ENCODE measurements at places on chromosomes 13 and 19.

DNA sequence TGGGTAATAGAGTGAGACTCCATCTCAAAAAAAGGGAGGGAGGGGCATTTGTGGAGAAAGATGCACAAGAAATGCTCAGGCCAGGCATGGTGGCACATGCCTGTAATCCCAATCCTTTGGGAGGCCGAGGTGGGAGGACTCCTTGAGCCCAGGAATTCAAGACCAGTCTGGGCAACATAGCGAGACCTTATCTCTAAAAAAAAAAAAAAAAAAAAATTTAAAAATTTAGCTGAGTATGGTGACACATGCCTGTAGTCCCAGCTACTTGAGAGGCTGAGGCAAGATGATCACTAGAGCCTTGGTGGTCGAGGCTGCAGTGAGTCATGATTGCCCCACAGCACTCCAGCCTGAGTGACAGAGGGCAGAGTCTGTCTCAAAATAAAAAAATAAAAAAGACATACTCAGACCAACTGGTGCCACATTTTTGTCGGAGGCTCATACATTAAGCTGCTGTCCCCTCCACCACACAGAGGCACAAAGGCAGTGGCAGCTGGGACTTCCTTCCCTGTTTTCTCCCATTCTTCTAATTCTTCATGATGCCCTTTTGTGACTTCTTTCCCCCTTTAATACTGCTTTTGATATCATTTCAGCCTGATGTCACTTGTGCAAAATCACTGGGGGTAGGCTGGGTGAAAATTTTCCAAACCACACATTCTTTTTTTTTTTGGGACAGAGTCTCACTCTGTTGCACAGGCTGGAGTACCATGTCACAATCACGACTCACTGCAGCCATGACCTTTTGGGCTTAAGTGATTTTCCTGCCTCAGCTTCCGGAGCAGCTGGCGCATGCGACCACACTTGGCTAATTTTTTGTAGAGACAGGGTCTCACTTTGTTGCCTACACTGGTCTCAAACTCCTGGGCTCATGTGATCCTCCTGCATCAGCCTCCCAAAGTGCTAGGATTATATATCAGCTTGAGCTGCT lies 26.8 kb upstream of the CXCL17 start:
- DNase-seq: no peak

- DNase-seq: no peak
Measured at GRCh38 chr13:53005626-53006025, 23.0 kb upstream of the OLFM4 start.

GRCh38 chr19:34474233-34474989 lies 7.1 kb upstream of the WTIP start:
- no peak for DNase-seq

DNA sequence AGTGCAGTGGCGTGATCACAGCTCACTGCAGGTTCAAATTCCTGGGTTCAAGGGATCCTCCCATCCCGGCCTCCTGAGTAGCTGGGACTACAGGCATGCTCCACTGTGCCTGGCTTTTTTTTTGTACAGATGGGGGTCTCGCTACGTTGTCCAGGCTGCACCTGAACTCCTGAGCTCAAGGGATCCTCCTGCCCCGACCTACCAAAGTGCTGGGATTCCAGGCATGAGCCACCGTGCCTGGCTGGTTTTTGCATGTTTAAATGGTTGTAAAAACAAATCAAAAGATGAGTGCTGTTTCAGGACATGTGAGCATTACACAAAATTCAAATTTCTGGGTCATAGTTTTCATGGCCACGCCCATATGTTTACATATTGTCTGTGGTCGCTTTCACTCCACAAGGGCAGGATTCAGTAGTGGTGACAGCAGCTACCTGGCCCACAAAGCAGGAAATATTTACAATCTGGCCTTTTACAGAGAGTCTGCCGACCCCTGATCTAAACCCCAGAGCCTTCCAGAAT lies 5.3 kb downstream of the MATK start:
- DNase-seq: no peak

DNA sequence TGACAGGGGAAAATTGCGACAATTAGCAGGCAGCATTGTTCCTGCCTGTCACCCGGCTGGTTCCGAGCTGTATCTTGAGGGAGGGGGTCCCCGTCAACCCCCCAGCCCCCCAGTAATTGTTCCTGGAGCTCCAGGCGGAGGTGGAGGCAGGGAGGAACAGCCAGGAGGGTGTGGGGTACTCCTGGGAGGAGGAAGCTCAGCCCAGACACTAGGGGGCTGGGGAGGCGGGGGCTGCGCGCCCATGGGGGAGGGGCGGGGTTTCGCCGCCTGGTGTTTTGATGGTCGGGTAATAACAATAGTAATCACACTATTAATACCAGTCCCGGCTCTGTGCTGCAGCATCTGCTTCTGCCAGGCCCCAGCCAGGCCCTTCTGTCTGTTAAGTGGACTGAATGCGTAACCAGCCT lies 8.6 kb downstream of the NPAS1 start:
- no peak for DNase-seq

DNA sequence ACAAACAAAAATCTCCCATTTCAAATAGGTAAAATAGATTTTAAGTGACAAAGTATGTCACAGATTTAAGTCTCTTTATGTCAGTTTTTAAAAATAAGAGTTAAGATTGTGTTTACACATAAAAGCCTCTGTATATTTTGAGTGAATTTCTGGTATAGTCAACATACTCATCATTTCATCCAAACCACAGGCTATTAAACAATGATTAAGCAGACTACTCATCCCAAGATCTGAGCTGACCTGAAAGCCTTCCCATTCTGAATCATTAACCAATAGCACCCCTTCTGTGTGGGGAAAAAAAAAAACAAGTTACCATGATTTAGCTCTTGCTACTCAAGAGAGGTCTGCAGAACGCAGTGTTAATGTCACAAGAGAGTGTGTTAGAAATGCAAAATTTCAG lies 284.4 kb upstream of the NBEA start:
- DNase-seq: no peak

GRCh38 chr13:93388701-93389100 lies 162.1 kb downstream of the GPC6 start:
- no peak for DNase-seq

DNA sequence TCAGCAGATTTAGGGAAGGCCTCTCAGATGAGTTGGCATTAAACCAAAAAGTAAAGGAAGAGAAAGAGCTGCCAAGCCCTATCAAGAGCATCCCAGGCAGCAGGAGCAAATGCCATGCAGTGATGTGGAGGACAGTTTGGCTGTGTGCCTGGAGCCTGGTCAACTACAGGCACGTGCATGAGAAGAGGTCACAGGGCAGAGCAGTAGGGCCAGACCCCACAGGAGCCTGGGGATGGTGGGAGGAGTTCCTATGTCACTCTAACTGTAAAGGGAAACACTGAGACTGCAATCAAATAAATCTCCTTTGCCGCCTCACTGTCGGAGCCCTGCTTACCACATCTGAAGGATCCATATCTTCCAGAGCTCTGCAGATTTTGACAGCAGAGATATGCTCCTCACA lies 240.5 kb downstream of the ENOX1 start:
- DNase-seq: no peak

DNA sequence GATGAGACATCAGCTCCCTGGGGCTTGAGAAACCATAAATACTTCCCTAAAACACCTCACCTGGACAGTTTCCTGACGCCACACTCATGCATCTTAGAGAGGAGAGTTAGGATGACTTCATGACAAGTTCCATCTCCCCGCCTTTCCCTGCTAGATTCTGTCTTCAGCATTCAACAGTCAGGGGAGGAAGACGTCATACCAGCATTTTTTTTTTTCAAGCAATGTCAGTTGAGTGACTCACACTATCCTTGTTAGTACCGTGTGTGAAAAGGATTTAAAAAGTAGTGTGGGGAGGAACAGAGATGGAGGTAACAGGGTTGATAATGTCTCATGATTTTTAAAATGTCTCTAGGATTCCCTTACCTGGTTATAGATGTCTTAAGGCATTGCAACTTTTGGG lies at the start of gene OR7D2:
OR7D2 (plus strand) TSS at position 79 of the 400 bp plus-strand sequence. CDS start 6,803 bp downstream, outside the sequence.
- no peak for DNase-seq

- DNase-seq: peak; percentile 66
Measured at GRCh38 chr19:48398375-48399235, 5.1 kb downstream of the GRIN2D start.

DNA sequence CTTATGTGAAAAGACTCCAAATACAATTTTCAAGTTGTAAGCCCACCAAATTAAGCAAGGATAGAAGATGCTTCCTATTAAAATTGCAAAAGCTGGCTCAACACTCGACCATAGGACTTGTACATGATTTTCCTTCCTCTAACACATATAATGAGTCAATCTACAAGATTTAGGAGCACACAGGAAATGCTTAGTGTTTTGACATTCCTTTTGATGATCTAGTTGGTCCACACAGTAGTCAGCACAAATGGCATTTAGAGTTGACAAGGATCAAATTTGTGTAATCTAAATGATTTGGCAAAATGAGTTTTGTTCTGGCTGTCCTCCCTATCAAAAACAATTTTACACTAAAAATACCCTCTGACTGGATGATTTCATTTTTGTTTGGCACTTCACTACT lies 340.2 kb downstream of the DIAPH3 start:
- DNase-seq: no peak

GRCh38 chr13:113078902-113079780 lies 26.4 kb upstream of the F7 start:
- no peak for DNase-seq

- DNase-seq: no peak
Measured at GRCh38 chr13:97388373-97388772, 45.6 kb upstream of the RAP2A start.

GRCh38 chr13:50529154-50529882 lies 314.2 kb downstream of the DLEU7 start:
- DNase-seq: no peak

DNA sequence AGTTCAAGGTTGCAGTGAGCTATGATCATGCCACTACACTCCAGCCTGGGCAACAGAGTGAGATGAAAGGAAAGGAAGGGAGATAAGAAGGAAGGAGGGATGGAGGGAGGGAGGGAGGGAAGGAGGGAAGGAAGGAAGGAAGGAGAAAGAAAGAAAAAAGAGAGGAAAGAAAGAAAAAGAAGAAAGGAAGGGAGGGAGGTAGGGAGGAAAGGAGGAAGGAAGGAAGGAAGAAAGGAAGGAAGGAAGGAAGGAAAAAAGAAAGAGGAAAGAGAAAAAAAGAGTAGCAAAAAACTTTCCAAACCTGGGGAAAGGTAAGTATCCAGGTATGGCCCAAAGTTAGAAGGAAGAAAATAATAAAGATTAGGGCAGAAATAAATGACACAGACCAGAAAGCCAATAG lies 7.1 kb downstream of the ZFP14 start:
- no peak for DNase-seq

DNA sequence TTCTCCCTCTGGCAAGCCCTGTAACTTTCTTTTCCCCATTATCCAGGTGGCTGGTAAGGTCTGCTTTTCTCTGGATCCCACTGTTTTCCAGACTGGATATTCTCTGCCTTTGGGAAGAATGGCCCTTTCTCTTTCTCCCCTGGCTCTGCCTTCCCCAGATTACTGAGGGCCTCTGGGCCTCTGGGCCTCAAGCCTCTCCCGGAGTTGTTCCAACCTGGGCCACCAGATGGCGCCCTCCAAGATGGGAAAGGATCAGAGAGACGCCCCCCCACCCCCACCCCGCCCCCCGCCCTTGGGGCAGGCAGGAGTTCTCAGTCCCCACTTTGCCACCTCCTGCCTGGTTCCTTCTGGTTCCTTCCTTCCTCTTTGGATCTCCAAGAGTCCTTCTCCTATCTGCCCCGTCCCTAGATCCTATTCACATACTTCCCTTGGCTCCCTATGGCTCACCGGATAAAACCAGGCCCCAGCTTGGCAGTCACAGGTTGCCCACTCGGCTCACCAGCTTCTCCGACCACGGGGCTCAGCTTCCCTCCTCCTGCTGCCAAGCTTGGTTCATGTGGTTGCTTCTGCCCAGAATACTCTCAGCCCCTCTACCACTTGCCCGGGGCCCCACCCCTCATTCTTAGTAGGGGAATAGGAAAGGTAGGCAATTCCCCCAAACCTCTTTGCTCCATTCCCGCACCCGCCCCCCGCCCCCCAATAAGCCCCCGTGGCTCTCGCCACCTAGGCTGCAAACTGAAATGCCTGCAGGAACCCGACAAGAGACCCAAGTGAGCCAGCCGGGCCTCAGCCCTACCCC lies 13.1 kb downstream of the EPS8L1 start:
- peak; percentile 88 for DNase-seq

- DNase-seq: no peak
Measured at GRCh38 chr19:30558793-30559192, 186.6 kb downstream of the ZNF536 start.

- no peak for DNase-seq
Measured at GRCh38 chr13:76048131-76048530, 412.0 kb downstream of the LMO7 start.

DNA sequence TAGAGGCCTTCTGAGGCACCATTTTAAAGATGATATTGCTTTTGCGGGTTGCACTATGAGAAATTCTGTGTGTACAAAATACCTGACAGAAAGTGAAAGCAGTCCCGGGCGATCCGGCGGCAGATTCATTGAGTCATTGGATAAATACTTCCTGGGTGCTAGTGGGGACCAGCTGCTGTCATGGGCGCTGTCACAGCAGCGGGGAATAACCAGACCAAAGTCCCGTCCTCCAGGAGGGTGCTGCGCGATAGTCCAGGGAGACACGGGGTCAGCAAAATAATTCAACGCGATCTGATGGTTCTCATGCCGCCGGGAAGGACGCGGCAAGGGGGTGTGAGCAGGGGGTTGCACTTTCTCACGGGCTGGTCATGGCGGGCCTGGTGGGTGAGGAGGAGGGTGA lies 13.5 kb downstream of the ZFR2 start:
- no peak for DNase-seq

- no peak for DNase-seq
Measured at GRCh38 chr13:64075543-64076271, 2660.1 kb upstream of the PCDH20 start.

DNA sequence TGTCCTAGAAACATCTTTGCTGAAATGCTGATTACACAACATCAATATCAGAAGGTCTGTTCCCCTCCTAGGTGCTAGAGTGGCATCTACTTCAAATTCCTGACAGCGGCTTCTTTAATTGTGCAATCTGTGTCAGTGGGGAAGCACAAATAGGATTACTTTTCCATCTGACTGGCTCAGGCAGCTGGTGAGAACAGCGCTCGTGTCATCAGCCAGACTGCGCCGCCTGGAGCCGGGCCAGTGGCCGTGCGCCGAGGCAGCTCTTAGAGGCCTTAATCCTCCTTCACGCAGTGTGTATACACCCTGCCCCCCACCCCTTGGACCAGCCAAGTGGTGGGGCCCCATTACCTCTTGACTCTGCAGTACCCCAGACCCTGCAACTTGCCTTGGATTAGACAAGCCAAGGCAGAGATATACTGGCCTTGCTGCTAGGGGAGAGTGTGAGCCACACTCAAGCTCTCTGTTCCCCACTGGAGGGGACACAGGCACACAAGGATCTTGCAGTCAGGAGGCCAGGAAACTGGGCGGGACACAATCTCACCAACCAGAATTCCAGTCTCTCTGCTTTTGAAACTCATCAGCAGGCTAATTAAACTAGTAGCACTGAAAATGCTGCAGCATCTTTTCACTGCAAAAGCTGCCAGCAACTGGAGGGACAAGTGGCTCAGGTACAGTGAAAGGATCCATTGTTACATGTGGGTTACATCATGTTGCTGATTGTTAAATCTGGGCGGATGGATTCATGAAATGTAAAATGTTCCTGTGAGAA lies 48.9 kb upstream of the EPHX3 start:
- no peak for DNase-seq
